ENCODE measurements at places on chromosomes 2 and 18.

DNA sequence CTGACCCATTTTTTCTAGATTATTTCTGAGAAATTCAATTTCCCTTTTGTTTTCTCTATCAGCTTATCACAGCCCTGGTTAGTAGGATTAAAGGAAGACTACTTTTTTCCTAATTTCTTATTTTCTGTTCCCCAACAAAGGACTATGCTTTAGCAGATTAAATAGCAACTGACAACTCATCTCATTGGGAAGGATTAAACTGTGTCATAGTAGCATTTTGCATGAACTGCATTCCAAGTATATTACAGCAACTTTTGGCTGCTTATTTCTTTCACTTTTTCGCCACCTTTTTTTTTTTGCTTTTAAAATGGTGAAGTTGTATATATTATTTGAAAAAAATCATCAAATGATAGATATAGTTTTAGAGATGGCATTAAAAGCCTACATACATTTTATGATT, 570.3 kb downstream of the FBXO15 start:
- DNase-seq = no peak

DNA sequence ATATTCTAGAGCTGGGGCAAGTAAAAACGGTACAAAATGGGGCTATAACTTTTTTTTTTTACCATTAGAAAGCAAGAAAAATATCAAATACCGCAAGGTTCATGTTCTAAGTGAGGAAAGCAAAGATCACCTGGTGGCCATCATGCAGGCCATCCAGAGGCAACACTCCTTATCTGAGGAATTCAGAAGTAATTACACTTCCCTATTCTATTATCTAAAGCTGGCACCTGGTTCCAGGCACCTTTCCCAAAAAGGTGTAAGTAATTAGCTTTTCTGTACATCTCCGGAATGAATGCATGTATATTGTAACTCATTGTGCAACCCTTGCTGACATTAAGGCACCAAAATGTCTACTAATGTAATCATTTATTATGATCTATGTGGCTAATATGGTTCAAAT, 152.5 kb upstream of the GYPC start:
- no peak for DNase-seq

DNA sequence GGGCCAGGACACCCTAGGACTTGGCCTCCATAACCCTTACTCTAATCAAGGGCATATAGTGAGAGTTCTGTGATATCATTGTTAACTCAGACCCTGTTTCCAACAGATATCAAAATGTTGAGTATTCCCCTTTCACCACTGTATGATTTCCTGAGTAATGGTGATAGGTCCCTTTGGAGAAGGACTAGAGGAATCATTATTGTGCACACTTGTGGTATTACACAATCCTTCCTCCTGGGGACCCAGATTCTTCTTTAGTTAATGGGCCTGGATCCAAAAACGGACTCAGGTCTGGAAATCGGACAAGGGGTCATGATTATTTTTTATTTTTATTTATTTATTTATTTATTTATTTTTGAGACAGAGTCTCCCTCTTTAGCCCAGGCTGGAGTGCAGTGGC, 23.5 kb downstream of the PRKRA start:
- DNase-seq = no peak

DNA sequence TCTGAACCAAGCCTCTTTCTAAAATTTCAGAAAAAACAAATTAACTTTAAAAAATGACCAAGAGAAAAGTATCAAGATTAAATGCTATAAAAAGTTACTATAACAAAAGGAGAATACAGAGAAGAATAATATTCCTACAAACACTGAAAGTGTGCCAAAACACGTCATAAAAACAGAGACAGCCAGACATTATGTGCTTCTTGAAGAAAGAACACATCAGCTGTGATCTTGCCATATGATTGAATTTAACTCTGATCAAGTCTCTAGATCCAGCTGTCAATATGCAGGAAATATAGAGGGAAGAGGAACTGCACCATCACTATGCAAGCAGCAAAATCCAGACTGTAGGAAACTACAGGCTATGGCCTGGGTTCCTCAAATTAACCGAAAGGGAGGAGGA, 33.7 kb upstream of the COL5A2 start:
- DNase-seq = no peak

- DNase-seq = no peak
Measured at GRCh38 chr2:43086451-43087221, 139.8 kb downstream of the ZFP36L2 start.

- DNase-seq = no peak
Measured at GRCh38 chr2:214648520-214648919, 161.0 kb downstream of the BARD1 start.

DNA sequence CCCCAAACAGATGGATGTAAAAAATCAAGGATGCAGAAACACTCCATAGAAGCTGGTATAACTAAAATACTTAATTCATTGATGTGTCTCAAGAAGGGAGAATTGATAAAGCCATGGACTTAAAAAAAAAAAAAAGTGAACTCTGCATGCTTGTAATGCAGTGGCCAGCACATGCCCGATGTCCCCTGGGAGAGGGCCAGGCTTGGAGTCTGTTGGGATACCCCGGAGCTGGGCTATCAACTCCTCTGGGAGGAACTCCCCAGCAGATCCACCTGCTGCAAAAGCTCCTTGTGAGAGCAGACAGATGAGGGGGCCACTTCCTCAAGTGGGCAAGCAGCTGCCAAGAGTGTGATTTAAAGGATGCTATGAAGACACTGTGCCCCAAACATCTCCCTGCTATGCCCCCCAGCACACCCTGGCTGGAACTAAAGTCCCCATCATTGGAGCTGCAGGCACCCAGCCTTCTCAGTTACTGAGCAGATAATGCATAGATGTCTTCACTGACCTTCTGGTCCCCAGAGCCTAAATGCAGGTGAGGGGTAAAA, 311.5 kb upstream of the ID2 start:
- no peak for DNase-seq
